Osteocyte (in vitro differentiated cells): ENCODE measurements at places on chromosomes 7 and 10. TPM values are rescaled to one million over a fixed set of nuclear protein-coding genes. Genes with fewer than 3 reads are reported as not detected.

Gene PALD1
- 2.8 and 3.1 TPM in 2 replicates for total RNA-seq

Gene DRGX
- not detected in 2 replicates for total RNA-seq

Gene GBF1
- 58.7 and 59.9 TPM in 2 replicates for total RNA-seq

Gene PON1
- total RNA-seq: not detected in 2 replicates

Gene DYDC2
- total RNA-seq: not detected in 2 replicates

Gene LMOD2
- not detected in 2 replicates for total RNA-seq

Gene TMEM229A
- total RNA-seq: not detected in 2 replicates

Gene INA
- total RNA-seq: 2.4 and 2.5 TPM in 2 replicates

Gene FRMD4A
- 236 and 267 TPM in 2 replicates for total RNA-seq

Gene EVX1
- not detected in 2 replicates for total RNA-seq

Gene PKD1L1
- 0.05 and 0.13 TPM in 2 replicates for total RNA-seq

Gene CALML3
- not detected in 2 replicates for total RNA-seq
